ENCODE measurements at places on chromosomes 6 and 20. TPM values are rescaled to one million over a fixed set of nuclear protein-coding genes. Genes with fewer than 3 reads are reported as not detected.

GRCh38 chr6:137715589-137716045, 151.4 kb upstream of the TNFAIP3 start:
- H3K36me3 ChIP-seq: no peaks in the 10 kb centered on the region
- H3K4me1 ChIP-seq: no peaks in the 10 kb centered on the region
- no peak overlapping the region for H3K4me3 ChIP-seq
- H3K27ac ChIP-seq: no peak overlapping the region

GRCh38 chr6:26123675-26123946, 36.4 kb downstream of the HFE start:
- peaks cover 10% of the 10 kb centered on the region for H3K4me1 ChIP-seq
- peaks cover 17% of the 10 kb centered on the region for H3K36me3 ChIP-seq
- H3K27me3 ChIP-seq: no peaks in the 10 kb centered on the region
- no peak for DNase-seq
- H3K27ac ChIP-seq: peak overlapping the region; percentile 100

- no peak overlapping the region for H3K27ac ChIP-seq
- H3K4me3 ChIP-seq: no peak overlapping the region
- no peaks in the 10 kb centered on the region for H3K36me3 ChIP-seq
- H3K4me1 ChIP-seq: peaks cover 12% of the 10 kb centered on the region
- DNase-seq: no peak
- H3K27me3 ChIP-seq: no peaks in the 10 kb centered on the region
Measured at GRCh38 chr6:89032599-89032998, 48.0 kb upstream of the PNRC1 start.

- H3K36me3 ChIP-seq: no peaks in the 10 kb centered on the region
- H3K27me3 ChIP-seq: no peaks in the 10 kb centered on the region
- H3K4me1 ChIP-seq: peaks cover 6% of the 10 kb centered on the region
- H3K27ac ChIP-seq: no peak overlapping the region
- DNase-seq: no peak
Measured at GRCh38 chr6:72367439-72367838, 254.4 kb upstream of the KCNQ5 start.

GRCh38 chr6:32163559-32164258, 686 bp upstream of the EGFL8 start:
- H3K4me3 ChIP-seq: no peak overlapping the region
- no peak overlapping the region for H3K27ac ChIP-seq
- DNase-seq: no peak
- H3K27me3 ChIP-seq: no peaks in the 10 kb centered on the region
- H3K4me1 ChIP-seq: no peaks in the 10 kb centered on the region

DNA sequence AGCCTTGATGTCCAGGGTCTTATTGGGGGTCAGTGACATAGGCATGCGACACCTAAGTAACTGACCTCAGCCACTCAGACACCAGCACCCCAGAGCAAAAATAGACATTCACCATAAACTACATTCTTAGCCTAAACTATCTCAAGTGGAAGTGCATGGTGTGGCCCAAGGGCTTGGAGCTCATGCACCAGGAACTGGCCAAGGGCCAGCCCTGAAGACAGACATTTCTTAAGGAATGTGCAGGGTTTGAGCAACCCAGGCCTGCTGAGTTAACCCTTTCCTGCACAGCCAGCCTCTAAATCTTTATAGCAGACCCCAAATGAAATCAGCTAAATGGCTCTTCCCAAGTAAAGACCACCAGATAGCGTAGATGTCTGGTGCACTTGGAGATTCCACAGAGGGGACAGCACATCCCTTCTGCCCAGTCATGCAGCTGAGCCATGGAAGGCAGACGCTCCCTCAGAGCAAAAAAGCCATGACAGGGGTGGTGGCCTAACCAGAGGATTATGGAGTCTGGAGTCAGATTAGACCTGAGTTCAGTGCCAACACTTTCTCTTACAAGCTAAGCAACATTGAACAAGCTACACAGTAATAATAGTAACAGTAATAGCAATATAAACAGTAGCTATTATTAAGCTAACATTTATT, 222.6 kb downstream of the ZMYND8 start:
- no peaks in the 10 kb centered on the region for H3K36me3 ChIP-seq
- no peak overlapping the region for H3K4me3 ChIP-seq
- H3K4me1 ChIP-seq: peaks cover 18% of the 10 kb centered on the region

- no peak overlapping the region for H3K4me3 ChIP-seq
- H3K4me1 ChIP-seq: peaks cover 19% of the 10 kb centered on the region
- DNase-seq: peak; percentile 25
- H3K36me3 ChIP-seq: no peaks in the 10 kb centered on the region
- no peaks in the 10 kb centered on the region for H3K27me3 ChIP-seq
Measured at GRCh38 chr6:35486005-35486925, 10.6 kb downstream of the TEAD3 start.

GRCh38 chr6:118283766-118284165, 264.3 kb upstream of the PLN start:
- no peaks in the 10 kb centered on the region for H3K36me3 ChIP-seq
- H3K27me3 ChIP-seq: no peaks in the 10 kb centered on the region
- no peak overlapping the region for H3K4me3 ChIP-seq

DNA sequence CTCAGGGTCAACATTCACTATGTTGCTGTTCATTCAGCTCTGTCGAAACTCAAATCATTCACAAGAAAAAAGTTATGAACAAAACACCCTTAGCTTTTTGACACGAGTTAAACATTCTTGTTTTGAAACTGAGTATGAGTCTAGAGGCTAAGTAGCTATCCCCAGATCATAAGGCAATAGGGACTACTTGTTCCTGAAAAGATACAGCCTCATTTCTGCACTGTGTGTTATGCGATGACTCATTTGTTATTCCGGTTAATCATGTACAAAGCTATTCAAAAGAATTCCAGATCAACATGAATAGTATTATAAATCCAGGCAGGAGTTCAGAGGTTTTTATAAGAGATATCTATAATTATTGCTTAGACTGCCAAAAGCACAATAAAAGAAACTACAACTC, 908.0 kb downstream of the QKI start:
- no peaks in the 10 kb centered on the region for H3K4me1 ChIP-seq
- DNase-seq: no peak
- H3K4me3 ChIP-seq: no peak overlapping the region
- no peaks in the 10 kb centered on the region for H3K36me3 ChIP-seq
- no peak overlapping the region for H3K27ac ChIP-seq

GRCh38 chr20:51447097-51447764, 95.3 kb downstream of the NFATC2 start:
- no peaks in the 10 kb centered on the region for H3K36me3 ChIP-seq
- no peaks in the 10 kb centered on the region for H3K27me3 ChIP-seq
- DNase-seq: no peak
- peak overlapping the region; percentile 50 for H3K27ac ChIP-seq

DNA sequence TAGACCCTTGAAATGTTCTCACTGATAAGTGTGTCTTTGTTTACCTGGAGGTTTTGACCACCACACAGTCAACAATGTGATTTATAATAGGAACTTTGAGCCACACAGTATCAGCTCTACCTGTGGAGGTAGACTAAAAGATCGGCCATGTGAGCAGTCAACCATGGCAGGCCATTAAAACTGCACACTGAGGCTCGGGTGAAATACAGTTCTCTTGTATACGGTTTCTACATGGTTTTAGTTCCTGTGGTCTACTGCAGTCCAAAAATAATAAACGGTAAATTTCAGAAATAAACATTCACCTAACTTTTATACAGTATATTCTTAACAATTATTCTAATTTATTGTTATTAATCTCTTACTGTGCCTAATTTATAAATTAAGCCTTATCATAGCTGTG, 47.2 kb downstream of the TRIM38 start:
- H3K27me3 ChIP-seq: no peaks in the 10 kb centered on the region
- no peak overlapping the region for H3K4me3 ChIP-seq
- no peak for DNase-seq
- no peaks in the 10 kb centered on the region for H3K36me3 ChIP-seq

GRCh38 chr6:95230071-95230740, 347.1 kb upstream of the MANEA start:
- H3K4me1 ChIP-seq: no peaks in the 10 kb centered on the region
- DNase-seq: no peak
- H3K4me3 ChIP-seq: no peak overlapping the region
- H3K36me3 ChIP-seq: no peaks in the 10 kb centered on the region
- no peaks in the 10 kb centered on the region for H3K27me3 ChIP-seq

- no peak overlapping the region for H3K4me3 ChIP-seq
- H3K27ac ChIP-seq: no peak overlapping the region
- no peaks in the 10 kb centered on the region for H3K36me3 ChIP-seq
- no peak for DNase-seq
- H3K27me3 ChIP-seq: no peaks in the 10 kb centered on the region
Measured at GRCh38 chr6:146595972-146596731, 2.6 kb upstream of the ADGB start.

MAS1 gene
- not detected for polyA plus RNA-seq

UNC93A gene
- polyA plus RNA-seq: not detected

ARFGEF3 gene
- not detected for polyA plus RNA-seq

KHDRBS2 gene
- polyA plus RNA-seq: not detected

FERMT1 gene
- polyA plus RNA-seq: 0.93 TPM

NFKBIE gene
- polyA plus RNA-seq: 6.4 TPM

SPINT3 gene
- polyA plus RNA-seq: not detected
